ENCODE measurements at places on chromosomes 4 and X.
A peak's percentile ranks its signal among the peaks of the same experiment; 100 is the strongest.

- DNase-seq, result no peak
These were observed 145.5 kb downstream of the PCDH7 start for GRCh38 chr4:30865691-30866090.

DNA sequence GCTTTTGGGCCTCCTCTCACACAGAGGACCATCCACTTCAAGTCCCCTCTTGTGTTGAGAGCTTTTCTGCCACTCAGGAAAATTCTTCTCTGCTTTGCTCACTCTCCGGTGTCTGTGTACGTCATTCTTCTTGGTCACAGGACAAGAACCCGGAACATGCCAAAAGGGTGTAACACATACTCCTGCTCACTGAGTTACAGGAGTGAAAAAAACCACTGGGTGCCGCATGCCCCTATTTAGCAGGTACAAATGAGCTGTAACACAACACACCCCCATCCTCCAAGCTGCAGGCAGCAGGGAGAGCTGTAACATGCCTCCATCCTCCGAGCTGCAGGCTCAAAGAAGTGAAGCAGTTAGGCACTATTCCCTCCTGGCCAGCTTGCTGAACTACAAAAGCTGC is 13.0 kb upstream of the CXCL2 start:
- no peak for DNase-seq

DNA sequence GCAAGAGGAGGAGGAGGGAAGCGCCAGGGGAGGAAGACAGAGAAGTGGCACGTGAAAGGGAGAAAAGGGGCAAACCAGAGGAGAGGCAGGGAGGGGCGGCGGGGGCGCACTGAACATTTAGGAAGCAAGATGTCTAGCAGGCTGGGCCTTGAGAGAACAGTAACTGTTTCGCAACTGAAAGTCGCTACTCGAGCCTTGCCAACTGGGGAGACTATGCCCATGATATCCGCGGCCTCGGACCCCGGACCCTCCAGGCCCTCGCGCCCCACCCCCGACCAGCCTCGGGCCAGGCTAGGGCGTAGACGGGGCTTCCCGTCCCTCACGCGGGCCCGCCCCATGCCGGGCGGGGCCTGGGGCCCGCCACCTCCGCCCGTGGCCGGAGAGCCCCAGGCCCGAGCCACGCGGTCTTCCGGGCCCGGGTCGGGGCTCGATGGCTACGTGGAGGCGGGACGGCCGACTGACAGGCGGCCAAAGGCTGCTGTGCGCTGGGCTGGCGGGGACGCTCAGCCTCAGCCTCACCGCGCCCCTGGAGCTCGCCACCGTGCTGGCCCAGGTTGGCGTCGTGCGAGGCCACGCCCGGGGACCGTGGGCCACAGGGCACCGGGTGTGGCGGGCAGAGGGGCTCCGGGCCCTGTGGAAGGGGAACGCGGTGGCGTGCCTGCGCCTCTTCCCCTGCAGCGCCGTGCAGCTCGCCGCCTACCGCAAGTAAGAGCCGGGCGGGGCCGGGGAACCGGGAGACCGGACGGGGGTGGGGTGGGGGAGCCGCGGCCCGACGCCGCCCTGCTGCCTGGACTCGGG is at the start of gene SLC25A43:
Gene SLC25A43 (plus strand): TSS at position 363 of the 798 bp plus-strand sequence. CDS start 68 bp downstream, at position 431.
- peak; percentile 36 for DNase-seq

- DNase-seq, result no peak
These were observed 50.4 kb upstream of the SLC25A4 start for GRCh38 chr4:185092535-185093197.

GRCh38 chr4:36351082-36351666 is 69.8 kb downstream of the DTHD1 start:
- DNase-seq, result peak; percentile 54

GRCh38 chr4:185542626-185543315 is 7.5 kb upstream of the PDLIM3 start:
- no peak for DNase-seq

DNA sequence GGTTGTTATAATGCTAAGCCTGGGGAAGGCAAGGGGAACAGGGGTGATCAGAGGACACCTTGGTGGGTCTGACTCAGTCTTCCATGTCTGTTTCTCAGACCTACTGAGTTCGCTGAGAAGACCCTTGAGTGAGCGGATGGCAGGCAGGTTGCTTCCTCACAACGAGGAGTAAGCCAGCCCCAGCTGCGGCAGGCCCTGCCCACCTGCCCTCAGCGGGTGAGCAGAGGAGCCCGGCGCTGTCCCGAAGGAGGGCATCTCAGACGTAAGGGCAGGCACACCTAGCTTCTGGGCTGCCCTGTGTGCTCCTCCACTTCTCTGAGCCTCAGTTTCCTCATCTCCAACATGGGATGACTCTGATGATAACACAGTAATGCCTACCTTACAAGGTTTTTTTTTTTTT is 30.3 kb downstream of the MSX1 start:
- no peak for DNase-seq

- no peak for DNase-seq
These were observed 11.1 kb downstream of the TXLNG start for GRCh38 chrX:16797358-16797757.

DNA sequence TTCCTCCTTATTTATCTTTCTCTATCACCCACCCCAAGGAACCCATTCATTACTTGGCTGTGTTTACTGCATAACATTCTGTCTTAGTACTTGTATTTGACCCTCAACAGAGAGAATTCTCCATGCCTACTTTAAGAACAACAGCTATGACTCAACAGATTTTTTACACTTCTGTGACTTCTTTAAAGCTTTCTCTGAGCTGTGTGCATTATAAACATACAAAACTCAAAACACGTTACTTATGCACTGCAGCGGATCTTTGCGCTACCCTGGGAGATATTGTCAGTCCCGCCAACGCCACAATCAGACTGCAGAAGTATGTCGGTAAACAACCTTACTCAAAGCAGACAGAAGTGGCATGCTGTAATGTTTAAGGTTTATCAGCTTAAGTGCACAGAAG is 35.1 kb downstream of the PRKX start:
- no peak for DNase-seq

GRCh38 chr4:54093324-54094240 is 6.4 kb upstream of the GSX2 start:
- no peak for DNase-seq

DNA sequence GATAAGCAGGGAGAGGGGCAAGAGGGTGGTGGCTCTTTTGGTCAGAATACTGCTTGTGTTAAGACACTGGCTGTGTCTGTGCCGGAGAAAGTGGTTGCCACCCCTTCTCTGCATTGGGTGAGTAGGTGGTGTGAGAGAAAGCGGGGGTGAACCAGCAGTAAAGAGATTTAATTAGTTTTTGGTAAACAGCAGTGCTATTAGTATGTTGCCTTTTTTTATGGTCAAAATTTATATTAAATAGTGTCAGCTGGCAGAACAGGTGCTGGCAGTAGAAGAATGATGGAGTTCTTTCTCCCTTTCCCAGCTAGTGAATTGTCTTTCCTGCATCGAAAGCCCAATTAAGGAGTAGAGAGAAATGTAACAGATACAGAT is 181.6 kb downstream of the LARP7 start:
- DNase-seq, result peak; percentile 37

- no peak for DNase-seq
These were observed 17.9 kb downstream of the SMIM14 start for GRCh38 chr4:39620551-39621313.

GRCh38 chr4:184641022-184641421 is 8.2 kb downstream of the CASP3 start:
- DNase-seq, result no peak

GRCh38 chr4:151197247-151197646 is 79.7 kb upstream of the PRSS48 start:
- DNase-seq, result no peak

DNA sequence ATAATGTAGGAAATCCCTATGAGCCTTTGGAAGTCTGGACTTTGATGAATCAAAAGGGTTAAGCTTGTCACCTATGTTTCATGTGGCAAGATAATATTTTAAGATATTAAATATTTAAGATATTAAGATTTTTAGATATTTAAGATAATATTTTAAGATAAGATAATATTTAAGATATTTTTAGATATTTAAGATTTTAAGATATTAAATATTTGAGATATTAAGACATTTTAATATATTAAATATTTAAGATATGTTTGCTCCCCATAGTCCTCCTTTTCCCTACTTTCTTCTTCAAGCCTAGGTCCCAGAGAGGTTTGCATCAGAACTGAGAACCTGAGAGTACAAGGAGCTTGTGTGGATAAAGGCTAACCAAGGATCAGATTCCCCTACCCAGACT is 478.4 kb upstream of the IGFBP7 start:
- no peak for DNase-seq

GRCh38 chr4:41835321-41835995 is 86.9 kb upstream of the PHOX2B start:
- DNase-seq, result no peak

DNA sequence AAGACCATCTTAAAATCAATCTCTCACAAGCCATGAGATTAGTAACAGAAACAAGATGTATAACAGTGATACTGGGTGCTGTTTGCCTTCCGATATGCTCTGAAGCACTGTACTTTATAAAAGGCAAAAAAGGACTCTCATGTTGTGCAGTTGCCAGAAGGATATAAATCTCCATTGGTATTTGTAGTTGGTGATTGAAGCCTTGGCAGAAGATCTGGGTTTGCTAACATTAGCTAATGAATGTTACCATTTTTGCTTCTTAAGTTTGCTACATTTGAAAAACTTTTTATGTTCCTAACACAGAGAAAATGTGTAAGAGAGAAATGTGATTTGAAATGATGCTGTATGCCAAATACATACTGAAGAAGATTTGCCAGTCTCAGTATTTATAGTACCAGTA is 44.4 kb downstream of the RAP1GDS1 start:
- no peak for DNase-seq

GRCh38 chrX:79140731-79141130 is 3.8 kb upstream of the GPR174 start:
- no peak for DNase-seq

DNA sequence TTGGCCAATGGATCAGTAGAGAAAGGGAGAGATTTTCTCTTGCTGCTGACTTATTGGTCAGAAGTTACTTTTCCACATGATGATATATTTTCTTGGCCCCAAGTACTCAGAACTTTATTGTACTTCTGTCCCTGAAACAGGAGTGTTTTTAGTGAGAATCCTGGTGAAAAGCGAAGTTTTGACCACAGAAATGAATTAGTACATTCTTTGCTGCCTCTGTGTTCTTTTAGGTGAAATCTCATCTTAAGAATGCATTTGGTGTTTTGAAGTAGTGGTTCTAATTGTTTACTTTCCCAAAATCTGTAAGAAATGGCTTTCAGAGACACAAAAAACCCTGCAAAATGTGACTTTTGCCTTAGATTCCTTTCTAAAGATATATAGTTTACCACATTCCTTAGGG is 240.4 kb downstream of the FRMPD4 start:
- DNase-seq, result no peak

GRCh38 chr4:28001698-28002097 is 1141.1 kb downstream of the STIM2 start:
- no peak for DNase-seq

DNA sequence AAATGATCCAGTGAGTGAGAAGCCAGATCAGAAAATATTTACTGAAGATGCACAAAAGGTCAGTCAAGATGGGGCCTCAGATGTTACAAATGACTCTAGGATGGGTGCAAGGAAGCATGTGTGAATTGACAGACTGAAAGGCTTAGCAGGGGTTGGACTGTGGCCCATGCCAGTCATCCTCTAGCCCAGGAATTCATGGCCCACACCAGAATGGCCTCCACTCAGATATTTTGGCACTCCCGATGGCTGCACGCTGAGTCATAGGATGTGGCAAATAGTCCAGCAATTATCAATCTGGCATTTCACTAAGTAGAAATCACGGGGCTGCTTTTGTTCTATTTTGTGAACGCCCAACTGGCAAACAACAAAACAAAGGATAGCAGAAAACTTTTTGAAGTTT is 406.5 kb downstream of the IQCM start:
- DNase-seq, result peak; percentile 29

- no peak for DNase-seq
These were observed 13.5 kb downstream of the EMCN start for GRCh38 chr4:100504086-100504874.

DNA sequence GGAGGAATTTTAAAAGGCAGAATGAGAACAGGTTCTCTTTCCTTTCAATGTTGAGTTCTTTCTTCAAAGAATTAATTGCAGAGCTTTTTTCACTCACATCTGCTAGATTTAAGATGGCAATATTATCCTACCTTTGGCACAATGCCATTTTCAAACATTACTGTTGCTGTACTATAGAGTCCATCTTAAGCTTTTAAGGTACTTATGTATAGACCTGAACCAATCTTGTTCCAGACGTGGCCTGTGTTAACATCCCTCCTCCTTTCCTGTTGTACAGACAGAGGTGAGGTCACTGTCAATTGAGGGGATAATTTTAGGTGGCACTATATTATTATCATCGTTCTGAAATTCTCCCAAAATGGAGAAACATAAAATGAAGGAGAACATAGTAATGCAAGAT is 53.0 kb upstream of the MYOZ2 start:
- DNase-seq, result no peak

DNA sequence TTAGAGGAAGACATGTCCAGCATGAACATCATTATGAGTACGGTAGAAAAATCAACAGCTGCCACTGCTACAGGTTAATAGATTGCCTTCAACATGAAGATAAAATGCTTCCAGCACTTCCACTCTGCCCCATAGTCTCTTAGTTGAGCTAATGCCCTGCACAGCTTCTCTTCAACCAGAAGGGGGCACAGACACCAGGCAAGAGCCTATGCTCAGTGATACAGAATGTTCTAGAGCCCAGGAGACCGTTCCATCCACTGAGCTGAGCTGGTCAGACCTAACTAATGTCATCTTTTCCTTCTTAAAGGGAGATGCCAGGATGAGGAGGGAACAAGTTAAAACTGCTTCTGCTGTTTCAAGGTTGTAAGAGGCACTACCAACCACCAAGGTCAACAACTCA is 42.2 kb downstream of the SMIM10L2A start:
- DNase-seq, result no peak

DNA sequence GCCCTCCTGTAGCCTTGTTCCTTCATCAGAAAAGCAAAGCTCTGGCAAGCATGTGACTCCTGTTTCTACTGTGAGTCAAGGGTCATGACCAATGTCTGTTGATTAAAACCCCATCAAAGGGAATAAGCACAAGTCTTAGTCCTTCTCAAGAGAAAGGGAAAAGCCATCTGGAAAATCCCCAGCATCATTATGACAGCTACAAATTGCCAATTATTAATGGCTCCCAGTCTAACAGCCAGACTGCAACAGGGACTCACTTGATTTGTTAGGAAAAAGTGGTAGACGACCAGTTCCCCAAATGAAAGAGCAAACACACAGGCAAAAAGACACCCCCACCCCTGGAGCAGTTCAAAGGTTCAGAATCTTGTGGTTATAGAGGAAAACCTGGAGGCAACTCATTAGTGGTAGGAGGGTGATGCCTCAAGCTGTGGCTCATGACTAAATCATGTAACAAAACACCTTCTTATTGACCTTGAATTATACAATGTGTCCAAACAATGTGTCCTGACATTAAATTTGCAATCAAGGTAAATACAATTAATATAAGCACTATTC is 315.7 kb downstream of the HNRNPD start:
- no peak for DNase-seq

DNA sequence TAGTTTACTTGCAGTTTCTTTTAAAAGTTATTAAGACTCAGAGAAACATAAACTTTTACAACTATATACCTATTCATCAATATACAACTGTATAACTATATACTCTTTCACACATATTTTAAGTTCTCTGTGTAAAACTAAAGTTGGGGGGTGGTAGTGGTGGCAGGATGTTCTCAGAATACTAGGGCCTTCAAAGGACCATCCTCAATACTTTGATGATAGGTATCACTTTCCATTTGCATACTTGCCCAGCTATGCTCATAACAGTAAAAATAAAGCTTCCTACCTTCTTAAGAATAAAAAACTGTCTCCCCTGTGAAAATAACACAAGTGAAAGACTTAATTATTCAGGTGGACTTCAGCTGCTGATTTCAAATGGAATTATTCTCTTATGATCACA is 2.9 kb upstream of the GALNT7 start:
- DNase-seq, result no peak

Measured in NCI-H2081 (cell line).